ENCODE measurements at places on chromosomes 3 and 15.

DNA sequence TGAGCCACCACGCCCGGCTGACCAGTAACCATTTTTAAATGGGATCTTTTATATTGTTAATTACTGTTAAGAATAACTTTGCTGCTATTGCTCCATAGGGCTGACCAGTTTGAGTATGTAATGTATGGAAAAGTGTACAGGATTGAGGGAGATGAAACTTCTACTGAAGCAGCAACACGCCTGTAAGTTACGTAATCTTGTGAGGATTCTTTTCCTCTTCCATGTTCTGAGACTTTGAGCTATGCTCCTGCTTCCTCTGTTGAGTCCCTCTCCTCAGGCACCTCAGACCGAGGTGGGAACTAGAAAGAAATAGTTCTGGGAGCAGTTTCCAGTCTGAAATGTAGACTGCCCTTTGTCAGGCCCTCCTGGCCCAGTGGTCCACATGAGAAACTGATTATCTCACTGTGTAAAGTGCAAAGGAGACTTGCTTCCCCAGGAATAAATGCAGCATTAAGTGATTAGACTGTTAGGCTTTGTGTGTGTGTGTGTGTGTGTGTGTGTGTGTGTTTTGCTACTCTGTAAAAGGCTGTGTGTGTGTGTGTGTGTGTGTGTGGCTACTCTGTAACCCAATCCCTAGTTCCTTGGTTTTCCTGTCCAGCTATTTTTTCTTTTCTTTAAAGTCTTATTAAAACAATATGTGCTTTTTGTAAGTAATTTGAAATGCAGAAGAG, 5.2 kb downstream of the POLR2H start:
- no peak for DNase-seq

DNA sequence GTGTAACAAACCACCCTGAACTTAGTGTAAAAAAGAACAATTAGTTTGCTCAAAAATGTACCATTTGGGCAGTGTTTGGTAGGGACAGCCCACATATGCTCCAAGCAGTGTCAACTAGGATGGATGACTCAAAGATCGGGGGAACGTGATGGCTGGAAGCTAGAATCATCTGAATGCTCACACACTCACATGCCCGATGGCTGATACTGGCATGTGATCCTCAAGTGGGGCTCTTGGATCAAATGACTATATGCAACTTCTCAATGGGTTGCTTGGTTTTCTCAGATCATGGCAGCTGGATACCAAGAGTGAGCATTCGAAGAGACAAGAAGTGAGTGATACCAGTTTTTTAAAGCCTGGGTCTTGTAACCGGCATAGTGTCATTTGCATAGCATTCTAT, 335.9 kb upstream of the KCNMB2 start:
- no peak for DNase-seq

GRCh38 chr3:171838218-171838720, 4.9 kb upstream of the TMEM212 start:
- DNase-seq, result peak; percentile 59

DNA sequence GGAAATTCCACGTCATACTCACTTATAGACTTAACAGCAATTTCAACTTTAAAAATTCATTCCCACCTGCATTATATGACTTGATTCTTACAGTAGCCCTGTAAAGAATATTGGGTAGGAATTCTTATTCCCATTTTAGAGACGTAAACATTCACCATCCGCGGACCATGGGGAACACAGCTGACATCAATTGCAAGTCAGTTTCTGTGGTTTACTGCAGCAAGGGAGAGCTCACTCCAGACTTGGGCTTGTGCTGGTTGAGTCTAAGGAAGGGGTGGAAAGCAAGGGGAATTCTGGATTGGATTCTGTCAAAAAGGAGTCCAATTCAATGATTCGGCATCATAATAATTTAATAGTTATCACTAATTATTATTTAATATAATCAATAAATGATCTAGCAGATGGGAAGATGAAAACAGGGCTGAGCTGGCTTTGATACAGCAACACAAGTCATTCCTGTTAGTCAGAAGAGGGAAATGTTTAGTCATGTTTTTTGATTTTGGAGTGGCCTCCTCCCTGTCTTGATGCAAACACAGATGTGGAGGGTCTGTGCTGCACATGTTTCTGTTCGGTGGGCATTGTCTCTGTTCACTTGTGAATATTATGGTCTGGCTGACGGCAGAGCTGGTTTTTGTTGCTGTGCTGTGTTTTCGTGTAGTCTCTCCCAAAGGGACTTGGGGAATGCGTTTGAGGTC, 9.7 kb downstream of the LIPC start:
- DNase-seq, result no peak

- DNase-seq, result peak; percentile 58
Measured at GRCh38 chr15:78407608-78408354, 30.2 kb upstream of the IREB2 start.

- no peak for DNase-seq
Measured at GRCh38 chr3:129433565-129433964, 5.1 kb upstream of the EFCAB12 start.

GRCh38 chr3:4936982-4937614, 42.1 kb upstream of the BHLHE40 start:
- DNase-seq, result no peak

GRCh38 chr3:157026091-157026490, 133.9 kb downstream of the CCNL1 start:
- DNase-seq, result no peak

GRCh38 chr3:168088106-168088720, 7.5 kb downstream of the GOLIM4 start:
- DNase-seq, result peak; percentile 14

DNA sequence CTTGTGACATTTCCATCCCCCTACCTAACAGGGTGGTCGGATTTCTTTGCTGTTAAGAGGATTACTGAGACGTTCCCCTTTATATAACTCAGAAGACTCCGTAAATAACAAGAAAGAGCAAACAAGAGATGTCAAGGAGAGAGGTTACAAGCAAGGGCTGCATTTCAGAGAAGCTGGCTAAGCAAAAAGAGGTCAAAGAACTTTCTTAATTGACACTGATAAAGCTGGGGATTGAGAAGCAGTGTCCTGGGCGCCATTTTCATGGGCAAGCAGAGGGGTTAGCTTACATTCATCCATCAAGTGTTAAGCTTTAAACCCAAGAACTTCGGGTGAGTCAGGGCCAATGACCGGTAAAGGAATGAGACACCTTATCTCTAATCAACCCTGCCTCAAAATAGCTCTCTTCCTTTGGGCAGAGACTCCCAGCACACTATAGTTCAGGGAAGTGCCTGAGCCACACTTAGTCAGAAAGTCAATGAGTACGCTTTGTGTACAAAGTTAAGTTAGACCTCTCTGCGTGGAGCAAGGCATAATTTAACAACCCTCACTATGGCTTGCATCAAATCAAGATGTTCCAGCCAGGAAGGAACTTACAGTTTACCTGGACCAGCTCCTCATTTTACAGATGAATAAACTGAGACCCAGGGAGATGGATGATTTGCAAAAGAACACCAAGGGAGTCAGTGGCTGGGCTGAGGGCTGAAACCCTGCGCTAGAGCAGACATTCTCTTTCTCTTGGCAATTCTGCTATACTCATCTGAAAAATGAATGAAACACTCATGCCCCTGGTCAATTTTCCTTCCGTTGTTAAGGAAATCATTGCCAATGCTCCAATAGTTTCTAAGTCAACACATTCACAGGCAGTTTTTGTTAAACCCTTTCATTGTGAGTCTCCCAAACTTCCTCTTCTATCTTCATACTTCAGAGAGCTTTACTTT, 44.6 kb downstream of the CCNL1 start:
- DNase-seq, result no peak

DNA sequence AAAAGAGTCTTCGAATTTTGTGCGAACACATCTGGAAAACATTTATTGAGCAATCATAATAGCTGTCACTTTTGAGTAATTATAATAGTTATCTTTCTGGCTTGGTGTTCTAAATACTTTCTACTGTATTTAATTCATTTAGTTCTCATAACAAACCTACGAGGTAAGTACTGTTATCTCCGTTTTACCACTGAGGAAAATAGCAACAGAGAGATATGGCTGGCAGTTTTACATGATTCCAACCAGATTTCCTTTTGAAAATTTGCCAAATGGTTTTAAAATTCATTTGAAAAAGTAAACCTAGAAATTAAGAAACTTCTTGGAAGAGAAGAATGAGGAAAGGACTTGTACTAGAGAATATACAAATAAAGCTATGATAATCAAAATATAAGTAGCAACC, 37.3 kb upstream of the MGA start:
- no peak for DNase-seq

DNA sequence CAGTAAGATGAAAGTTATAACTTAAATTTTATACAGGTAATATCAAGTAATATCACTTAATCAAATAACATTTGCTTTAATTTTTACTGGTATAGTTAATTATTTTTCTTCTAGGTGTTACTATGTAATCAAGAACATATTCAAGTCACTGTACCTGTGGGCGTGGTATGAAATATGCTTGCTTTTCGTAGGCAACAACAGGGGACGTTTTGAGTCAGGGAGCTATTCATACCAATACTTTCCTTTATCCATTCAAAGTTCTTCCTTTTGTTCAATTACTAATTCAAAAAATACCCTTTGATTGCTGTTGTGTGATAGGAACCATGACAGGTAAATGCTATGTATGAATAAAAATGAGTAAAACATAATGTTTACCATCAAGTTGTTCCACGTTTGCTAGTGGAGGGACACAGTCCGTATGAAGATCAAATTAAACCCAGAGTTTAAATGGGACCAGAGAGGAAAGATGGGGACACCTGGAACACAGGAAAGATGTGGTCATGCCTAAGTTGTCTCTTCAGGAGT, 654.0 kb upstream of the KCNMB2 start:
- DNase-seq, result no peak
